Smooth muscle cell of bladder (primary cell): ENCODE measurements at places on chromosomes 12 and 14. TPM values are rescaled to one million over a fixed set of nuclear protein-coding genes. Genes with fewer than 3 reads are reported as not detected.

The SMIM41 gene
- total RNA-seq, result 1.4 and 9.8 TPM in 2 replicates

The CLEC12A gene
- total RNA-seq, result not detected in 2 replicates

The ACOT4 gene
- 0.43 and 0.46 TPM in 2 replicates for total RNA-seq

The OR5AU1 gene
- total RNA-seq, result not detected in 2 replicates

The GDF11 gene
- total RNA-seq, result 1.6 and 2.8 TPM in 2 replicates
